ENCODE measurements at places on chromosomes 16 and 17.

- DNase-seq = no peak
These were observed 59.1 kb upstream of the SMIM36 start for GRCh38 chr17:55570391-55570790.

GRCh38 chr17:69064476-69064875, 3.7 kb upstream of the ABCA9 start:
- no peak for DNase-seq

DNA sequence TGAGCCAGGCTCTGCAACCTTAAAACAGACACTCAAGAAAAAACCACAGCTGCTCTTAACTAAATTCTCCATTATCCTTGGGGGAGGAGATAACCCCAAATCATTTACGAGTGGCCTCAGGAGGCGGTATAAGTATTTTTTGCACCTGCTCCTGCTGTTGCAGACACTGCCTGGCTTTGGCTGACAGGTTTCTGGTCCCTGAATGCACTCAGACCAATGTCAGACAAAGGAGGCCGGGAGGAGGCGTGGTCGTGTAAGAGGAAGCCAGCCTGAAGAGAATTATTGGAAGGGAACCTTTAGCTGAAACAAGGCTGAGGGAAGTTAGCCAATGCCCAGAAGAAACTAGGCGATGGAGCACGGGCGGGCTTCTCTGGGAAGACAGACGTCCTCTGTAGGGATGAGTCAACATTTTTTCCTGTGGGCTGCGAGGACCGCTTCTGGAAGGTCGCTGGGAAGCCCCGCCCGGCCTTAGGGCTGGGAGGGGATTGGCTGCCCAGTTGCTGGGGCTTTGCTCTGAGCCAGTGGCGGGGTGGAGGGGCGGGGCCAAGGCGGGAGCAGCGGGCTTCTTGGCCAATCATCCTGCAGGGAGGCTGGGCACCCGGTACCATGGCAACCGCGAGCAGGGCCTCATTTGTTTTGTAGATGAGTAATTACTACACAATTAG, 82.3 kb downstream of the CCDC182 start:
- no peak for DNase-seq

GRCh38 chr16:54346041-54346440, 59.5 kb upstream of the IRX3 start:
- DNase-seq = no peak

GRCh38 chr16:19415461-19415860, 2.2 kb upstream of the TMC5 start:
- no peak for DNase-seq

DNA sequence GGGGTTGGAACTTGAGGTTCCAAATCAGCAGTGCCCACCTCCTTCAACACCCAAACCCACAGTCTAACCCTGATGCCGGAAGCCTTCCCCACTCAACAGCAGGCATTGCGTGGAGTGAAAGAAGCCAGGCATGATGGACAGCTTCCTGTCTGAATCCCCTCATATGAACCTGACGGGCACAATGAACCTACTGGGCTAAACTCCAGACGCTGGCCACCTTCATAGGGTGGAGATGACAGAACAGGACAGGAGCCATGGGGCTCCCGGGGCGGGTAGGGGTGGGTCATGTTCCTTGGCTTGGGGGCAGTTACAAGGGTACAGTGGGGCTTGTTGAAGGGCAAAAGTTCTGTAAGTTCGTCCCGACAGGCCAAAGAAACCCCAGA, 460 bp upstream of the HSBP1 start:
- no peak for DNase-seq
